ENCODE measurements at places on chromosomes 1 and 21.
A peak's percentile ranks its signal among the peaks of the same experiment; 100 is the strongest.

DNA sequence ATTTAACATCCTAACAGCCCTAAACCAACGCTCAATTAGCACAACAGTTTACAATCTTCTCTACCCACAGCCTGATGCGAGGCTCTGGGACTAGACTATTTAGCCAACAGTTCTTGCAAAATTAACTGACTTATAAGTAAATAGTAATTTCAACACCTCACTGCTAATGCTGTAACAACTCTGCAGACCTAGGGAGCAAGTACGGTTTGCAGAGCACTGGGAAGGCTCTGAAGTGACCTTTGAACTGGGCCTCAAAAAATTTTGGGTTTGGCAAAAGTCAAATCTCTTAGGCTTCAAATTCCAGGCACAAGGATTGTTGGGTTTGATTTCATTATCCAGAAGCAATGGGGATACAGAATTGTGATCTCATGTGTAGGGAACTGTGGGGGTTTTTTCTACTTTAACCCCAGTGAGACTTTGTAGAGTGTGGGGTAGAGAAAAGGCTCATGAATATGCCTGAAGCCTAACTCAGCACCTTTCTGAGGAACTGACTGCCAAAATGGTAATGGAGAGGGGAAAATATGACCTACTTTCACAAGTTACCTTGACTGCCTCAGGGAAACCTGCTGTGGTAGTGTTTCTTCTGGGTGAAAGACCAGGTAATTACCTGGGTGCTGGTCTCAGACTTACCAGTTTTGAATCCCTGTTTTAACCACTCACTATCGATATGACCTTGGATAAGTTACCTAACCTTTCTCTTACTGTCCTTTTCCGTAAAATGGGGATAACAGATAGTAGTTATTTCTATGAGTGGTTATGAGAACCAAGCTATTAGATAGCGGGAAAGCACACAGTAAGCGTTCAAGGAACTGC is 889 bp upstream of the TXLNA start:
- DNase-seq: no peak

DNA sequence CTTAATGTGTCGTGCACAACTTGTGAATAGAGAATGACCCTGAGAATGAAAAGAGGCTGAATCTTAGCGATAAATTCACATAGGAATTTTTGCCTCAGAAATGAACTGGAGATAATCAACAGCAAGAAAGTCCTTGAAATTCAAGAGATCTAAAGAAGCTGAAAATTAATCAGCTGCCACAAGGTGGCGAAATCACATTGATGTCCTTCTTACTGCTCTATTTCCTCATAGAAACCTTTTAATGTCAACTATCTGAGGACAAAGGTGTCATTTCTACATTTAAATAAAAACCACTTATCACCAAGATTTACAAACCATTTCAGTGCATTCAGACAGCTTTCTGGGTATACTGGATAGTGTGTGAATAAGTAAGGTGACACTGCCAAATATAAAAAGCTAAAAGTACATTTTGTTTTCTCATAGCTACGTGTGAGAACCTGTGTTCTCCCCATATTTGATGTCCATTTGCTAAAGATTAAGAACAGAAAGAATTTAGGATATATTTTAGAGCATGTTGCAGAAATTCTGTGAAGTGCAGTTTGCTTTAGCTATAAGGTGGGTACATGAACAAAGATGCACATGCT is 485.3 kb upstream of the PTBP2 start:
- DNase-seq: no peak

- DNase-seq: peak; percentile 43
Measured at GRCh38 chr1:84433258-84434080, 35.2 kb downstream of the DNASE2B start.

DNA sequence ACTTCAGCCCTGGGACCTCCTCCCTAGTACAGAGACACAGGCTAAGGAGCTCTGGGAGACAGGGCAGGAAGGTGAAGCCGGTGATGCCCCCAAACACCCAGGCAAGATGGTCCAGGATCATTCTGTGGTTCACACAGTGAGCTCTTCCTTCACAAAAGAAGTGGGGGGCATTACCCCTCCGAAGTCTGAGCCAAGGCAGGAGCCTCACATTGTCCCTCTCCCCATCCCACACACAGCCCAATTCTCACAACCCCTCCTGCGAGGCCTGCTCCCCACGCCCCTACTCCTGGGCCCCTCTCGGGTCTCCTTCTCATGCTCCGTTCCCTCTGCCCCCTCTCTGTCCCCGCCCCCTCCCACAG is 10.7 kb downstream of the MEF2D start:
- no peak for DNase-seq

DNA sequence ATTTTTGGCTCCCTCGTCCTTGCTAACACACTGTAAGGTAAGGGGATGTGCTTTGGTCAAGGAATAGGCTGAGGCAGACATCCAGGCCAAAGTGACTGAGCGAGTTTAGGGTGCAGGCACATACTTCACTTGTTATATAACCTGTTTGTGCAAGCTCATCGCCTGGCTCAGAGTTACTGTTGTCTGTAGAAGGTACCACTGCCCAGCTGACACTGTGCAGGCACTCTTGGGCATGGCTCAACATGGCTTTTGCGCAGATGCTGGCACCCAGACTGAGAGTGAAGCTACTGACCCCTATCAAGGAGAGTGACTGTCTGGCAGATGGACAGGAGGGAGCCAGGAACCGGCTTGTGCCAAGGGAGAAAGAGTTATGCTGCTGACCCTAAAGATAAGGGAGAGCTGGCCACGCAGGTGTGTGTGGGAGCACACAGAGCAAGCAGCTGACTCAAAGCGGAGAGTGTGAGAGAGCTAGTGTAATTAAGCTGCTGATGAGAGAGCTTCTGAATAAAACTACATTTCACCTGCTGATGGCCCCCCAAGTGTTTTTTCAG is 307.3 kb upstream of the USP24 start:
- DNase-seq: no peak

DNA sequence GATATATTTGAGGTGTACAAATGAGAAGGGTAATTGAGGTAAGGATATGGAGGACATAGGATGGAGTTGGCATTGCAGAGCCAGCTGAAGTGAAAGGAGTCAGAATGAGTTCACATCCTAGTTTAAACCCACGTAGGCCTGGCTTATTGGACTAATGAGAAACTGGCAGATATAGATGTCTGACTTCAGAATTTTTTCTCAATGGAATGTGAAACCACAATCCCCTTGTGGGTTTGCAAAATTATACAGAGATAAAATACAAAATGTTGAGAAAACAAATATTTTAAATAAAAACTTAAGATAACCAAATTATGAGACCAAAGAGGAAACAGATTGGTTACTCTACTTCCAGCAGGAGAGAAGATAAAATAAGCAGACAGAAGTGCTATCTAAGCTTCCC is 277.4 kb upstream of the LRRC7 start:
- no peak for DNase-seq

GRCh38 chr1:114508386-114508898 is 2.6 kb downstream of the TRIM33 start:
- DNase-seq: no peak

GRCh38 chr1:15610167-15610566 is 7.1 kb upstream of the DDI2 start:
- no peak for DNase-seq

- DNase-seq: no peak
Measured at GRCh38 chr1:41320895-41321676, 40.1 kb upstream of the FOXO6 start.

DNA sequence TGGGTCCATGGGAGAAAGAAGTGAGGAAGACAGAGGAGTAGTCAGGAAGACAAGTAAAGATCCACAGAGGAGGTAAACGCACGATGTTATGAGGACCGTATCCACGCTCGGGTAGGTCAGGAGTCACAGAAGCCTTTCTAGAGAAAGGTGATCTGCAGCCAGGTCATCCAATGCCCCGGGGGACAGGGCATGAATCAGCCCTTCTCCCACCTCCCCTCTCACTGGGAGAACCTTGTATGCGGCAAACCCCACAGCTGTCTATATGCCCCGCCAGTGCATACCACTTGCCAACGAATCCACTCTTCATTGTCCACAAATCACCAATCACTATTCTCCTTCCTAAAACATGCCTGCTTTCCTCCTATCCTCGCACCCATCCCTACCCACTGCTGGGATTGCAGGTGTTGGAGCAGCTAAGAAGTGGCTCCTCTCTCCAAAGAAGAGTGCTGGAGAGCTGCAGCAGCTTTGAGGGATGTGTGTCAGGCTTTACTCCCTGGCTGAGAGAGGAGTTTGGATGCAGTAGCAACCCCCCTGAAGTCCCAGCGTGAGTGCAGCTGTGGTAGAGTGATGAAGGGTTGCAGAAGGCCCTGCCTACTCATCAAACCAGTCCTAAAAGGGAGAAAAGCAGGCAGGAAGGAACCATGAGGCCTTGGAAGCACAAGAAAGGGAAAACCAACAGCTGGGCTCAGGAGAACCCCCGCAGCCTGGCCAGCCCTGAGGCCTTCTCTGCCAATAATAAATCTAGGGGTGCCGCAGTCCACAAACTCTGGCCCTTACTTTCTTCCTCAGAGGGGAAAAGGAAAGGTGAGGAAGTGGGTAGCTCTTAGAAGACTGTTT is 102.2 kb upstream of the GADD45A start:
- no peak for DNase-seq

DNA sequence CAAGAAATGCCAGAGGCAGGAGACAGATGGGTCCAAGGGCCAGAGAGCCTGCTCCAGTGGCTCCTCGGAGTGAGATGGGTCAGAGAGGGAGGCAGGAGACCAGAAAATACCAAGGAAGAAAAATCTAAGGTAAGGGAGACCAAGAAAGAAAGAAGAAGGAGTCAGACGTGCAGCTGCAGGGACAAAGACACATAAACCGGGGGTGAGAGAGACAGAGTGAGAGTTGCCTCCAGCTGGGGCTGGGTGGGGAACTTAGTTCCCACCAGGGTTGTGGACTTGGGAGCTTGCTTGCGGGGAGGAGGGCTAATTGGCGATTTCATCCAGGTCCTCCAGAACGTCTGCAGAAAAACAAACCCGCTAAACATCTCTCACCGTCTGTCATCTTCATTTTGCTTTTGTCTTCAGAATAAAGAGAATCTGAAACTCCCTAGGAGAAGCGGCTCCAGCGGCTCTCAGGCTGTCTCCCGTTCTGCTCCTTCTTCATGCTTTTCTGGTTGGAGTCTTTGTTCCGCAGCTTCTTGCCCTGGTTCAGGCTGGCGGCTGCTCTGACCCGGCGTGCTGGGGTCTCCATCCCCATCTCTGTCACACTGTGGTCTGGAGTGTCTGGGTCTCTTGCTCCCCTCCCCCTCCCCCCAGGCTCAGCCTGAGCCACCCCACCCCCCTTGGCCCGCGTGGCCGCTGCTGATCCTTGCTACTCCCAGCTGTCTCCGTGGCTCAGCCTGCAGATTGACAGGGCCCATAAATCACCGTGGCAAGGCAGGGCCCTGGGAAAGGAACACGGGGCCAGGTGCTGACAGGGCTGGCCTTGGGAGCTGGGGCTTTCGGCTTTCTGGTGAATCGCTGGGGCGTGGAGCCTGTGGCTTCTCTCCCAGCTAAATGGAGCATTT is 66.6 kb downstream of the UBIAD1 start:
- DNase-seq: no peak

- no peak for DNase-seq
Measured at GRCh38 chr1:46453449-46453848, 36.2 kb upstream of the DMBX1 start.

GRCh38 chr1:199867601-199868000 is 159.9 kb upstream of the NR5A2 start:
- DNase-seq: no peak

- DNase-seq: peak; percentile 60
Measured at GRCh38 chr1:25572708-25573590, 29.5 kb downstream of the LDLRAP1 start.

DNA sequence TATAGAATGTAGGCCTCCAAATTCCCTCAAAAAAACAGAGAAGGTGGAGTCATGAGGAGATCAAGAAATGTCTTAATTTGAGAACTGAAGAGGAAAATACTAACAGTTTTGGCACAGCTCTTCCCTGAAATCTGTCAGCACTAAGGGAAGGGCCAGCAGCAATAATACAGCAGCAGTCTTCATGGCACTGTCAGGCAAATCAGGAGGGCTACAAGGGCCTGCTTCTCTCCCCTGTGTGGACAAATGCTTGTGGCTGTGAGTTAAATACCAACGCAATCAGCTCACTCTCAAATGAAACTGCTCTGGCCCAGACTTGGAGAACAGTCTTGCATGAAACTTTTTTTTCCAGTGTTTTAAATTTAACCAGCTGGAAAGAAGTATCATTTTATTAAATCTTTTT is 20.5 kb upstream of the CNN3 start:
- DNase-seq: no peak

- no peak for DNase-seq
Measured at GRCh38 chr1:119331915-119332314, 36.7 kb upstream of the HAO2 start.

DNA sequence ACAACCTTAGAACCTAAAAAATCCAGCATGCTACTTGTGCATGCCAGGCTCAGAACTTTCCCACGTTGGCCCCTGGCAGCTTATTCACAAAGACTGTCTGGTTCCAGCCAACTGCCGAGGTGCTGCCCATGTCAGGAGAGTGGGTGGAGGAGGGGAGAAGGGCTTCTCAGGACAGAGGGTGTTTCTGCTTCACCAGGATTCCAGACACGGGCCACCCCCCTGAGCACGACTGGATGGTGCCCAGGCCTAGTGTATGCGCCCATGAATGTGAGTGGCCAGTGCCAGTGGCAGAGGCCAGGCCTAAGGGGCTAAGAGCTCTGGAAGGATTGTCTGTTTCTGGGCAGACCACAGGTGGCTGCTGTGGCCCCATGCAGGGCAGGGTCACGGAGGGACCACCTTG is 148.2 kb upstream of the COL6A1 start:
- no peak for DNase-seq

GRCh38 chr1:205922806-205923205 is 20.4 kb downstream of the SLC26A9 start:
- no peak for DNase-seq

- no peak for DNase-seq
Measured at GRCh38 chr21:43190544-43190943, 21.7 kb downstream of the CRYAA start.

DNA sequence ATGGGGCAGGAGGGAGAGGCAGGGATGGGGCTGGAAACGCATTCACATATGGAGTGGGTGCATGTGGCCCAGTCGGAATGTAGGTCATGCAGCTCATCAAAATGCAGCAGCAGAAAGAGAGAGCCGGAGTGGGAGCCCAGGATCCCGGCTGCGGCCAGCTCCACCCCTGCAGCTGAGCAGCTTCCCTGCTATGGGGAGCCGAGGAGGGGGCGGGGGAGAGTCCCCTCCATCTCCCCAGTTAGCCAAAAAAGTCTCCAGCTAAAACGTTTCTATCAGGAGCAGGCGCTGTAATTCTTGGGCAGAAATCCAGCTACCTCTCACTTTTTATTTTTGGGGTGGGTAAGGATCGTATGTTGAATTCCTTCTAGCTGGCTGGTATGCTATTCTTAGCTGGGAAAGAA is 39.7 kb downstream of the MRPL37 start:
- no peak for DNase-seq

- DNase-seq: no peak
Measured at GRCh38 chr1:163928069-163928468, 606.3 kb downstream of the NUF2 start.

DNA sequence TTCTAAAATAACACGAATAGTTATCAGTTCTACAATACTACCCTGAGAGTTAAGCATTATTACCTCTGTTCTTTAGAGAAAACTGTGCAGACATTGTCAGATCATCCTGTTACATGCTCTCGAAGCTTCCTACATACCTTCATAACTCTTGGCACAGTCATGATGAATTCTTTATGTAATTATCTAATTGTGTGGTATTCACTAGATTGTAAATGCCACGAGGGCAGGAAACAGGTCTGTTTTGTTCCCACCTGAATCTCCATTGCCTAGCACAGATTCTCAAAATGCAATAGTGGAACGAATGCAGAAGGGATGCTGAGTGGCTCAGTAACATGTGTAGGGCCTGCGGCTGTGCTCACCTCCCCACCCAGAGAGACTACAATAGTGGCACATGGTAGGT is 3.4 kb downstream of the SYT2 start:
- no peak for DNase-seq

Data from activated CD4-positive, alpha-beta T cell treated with anti-CD3 and anti-CD28 coated beads, Interleukin-2, amount 50 U/mL, for 1 hour (primary cell).